T-helper 17 cell (primary cell): ENCODE measurements at places on chromosomes 1 and 21.

DNA sequence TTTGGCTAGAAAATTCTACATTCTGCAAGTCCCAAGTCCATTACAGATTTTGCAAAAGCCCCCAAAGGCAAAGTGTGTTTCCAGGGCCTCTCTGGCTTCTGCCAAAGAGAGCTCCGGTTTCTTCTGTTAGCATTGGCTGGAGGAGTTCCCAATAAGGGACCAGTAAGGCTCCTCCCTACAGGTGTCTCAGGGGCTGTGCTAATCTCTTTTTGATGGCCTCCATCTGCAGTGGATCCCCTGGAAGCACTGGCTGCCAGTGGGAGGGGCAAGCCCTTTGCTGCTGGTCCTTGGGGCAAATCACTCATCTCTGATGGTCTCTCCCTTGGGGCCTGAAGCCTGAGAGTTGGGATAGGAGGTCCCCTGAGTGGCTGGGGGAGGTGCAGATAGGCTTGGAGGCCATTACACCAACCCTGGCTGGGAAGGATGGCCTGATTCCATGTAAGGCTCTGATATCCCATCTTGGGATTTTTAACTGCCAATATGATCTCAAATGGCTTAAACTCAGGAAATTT is 89.1 kb upstream of the USP24 start:
- no peak overlapping the region for H3K27ac ChIP-seq
- peaks cover 2% of the 10 kb centered on the region for H3K36me3 ChIP-seq
- peaks cover 22% of the 10 kb centered on the region for H3K27me3 ChIP-seq
- H3K4me3 ChIP-seq, result no peak overlapping the region
- no peak for DNase-seq

GRCh38 chr1:196598942-196599748 is 9.1 kb downstream of the KCNT2 start:
- H3K27ac ChIP-seq, result no peak overlapping the region
- DNase-seq, result no peak
- no peak overlapping the region for H3K4me3 ChIP-seq
- peaks cover 11% of the 10 kb centered on the region for H3K27me3 ChIP-seq

DNA sequence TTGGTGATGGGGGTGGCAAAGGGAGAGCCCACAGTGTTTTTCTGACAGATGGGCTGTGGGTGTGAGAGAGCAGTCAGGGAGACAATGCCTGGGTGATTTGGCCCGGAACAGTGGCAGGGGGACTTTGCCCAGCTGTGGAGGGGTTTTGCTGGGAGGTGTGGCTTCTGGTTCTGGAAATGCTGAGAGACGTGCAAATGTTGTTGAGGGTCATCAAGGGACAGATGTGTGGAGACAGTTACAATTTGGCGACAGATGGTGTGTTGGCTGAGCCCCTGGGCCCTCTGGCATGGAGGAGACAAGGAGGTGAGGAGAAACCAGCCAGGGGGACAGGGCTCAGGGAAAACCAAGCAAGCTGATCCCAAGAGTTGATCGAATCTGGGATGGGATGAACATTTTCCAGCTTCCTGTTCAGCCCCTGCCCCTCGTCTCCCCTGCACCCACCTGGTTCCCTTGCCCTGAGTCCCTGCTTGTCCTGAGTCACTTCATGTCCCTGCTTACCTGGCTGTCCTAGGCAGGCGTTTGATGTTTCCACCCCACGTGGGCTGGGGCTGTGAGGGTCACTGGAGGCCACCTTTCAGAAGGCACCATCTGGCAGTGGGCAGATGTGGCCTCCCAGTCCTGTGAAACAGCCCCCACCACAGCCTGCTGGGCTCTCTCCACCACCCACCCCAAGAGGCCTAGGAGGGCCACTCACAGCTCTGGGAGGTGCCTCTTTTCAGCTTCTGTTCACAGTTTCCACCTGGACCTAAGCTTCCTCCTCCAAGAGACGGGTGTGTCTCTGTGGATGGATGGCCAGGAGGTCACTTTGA is 15.8 kb upstream of the ZNF678 start:
- no peaks in the 10 kb centered on the region for H3K36me3 ChIP-seq
- no peaks in the 10 kb centered on the region for H3K27me3 ChIP-seq
- H3K4me3 ChIP-seq, result no peak overlapping the region
- peaks cover 4% of the 10 kb centered on the region for H3K4me1 ChIP-seq

- no peak for DNase-seq
- no peak overlapping the region for H3K27ac ChIP-seq
- H3K27me3 ChIP-seq, result no peaks in the 10 kb centered on the region
These were observed 7.5 kb downstream of the CTPS1 start for GRCh38 chr1:40986956-40987355.

- H3K4me1 ChIP-seq, result no peaks in the 10 kb centered on the region
- DNase-seq, result no peak
- no peak overlapping the region for H3K27ac ChIP-seq
- peaks cover 15% of the 10 kb centered on the region for H3K27me3 ChIP-seq
- H3K36me3 ChIP-seq, result no peaks in the 10 kb centered on the region
- H3K4me3 ChIP-seq, result no peak overlapping the region
These were observed 209.2 kb downstream of the ZNF326 start for GRCh38 chr1:90204023-90204590.

GRCh38 chr1:47875831-47876586 is 121.2 kb downstream of the TRABD2B start:
- H3K27me3 ChIP-seq, result peaks cover 23% of the 10 kb centered on the region
- peaks cover 3% of the 10 kb centered on the region for H3K4me1 ChIP-seq
- H3K4me3 ChIP-seq, result no peak overlapping the region
- peaks cover 2% of the 10 kb centered on the region for H3K36me3 ChIP-seq
- no peak overlapping the region for H3K27ac ChIP-seq
- DNase-seq, result no peak

GRCh38 chr1:181562395-181562794 is 79.1 kb downstream of the CACNA1E start:
- no peak overlapping the region for H3K4me3 ChIP-seq
- no peaks in the 10 kb centered on the region for H3K4me1 ChIP-seq
- no peak overlapping the region for H3K27ac ChIP-seq
- DNase-seq, result no peak

GRCh38 chr1:34143975-34144374 is 21.1 kb downstream of the CSMD2 start:
- no peak for DNase-seq
- H3K36me3 ChIP-seq, result no peaks in the 10 kb centered on the region
- no peaks in the 10 kb centered on the region for H3K4me1 ChIP-seq

DNA sequence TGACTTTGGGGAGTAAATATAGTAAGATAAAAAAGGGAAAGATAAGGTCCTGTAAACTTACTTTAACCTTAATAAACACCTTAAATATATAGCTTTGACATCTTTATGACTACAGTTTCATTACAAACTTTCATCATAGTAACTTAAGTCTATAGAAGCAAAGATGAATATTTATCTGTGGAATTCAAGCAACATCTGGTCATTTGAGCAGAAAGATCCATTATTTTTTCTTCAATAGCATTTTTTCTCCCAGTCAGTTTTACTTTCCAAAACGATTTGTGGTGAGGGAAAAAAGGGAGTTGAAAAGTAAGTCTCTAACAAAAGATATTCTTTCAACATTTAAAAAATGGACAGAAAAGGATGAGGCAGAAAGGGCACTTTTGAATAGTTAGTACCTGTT is 69.0 kb downstream of the HMCN1 start:
- no peaks in the 10 kb centered on the region for H3K36me3 ChIP-seq
- H3K27me3 ChIP-seq, result peaks cover 6% of the 10 kb centered on the region
- H3K27ac ChIP-seq, result no peak overlapping the region
- no peak overlapping the region for H3K4me3 ChIP-seq
- H3K4me1 ChIP-seq, result no peaks in the 10 kb centered on the region

DNA sequence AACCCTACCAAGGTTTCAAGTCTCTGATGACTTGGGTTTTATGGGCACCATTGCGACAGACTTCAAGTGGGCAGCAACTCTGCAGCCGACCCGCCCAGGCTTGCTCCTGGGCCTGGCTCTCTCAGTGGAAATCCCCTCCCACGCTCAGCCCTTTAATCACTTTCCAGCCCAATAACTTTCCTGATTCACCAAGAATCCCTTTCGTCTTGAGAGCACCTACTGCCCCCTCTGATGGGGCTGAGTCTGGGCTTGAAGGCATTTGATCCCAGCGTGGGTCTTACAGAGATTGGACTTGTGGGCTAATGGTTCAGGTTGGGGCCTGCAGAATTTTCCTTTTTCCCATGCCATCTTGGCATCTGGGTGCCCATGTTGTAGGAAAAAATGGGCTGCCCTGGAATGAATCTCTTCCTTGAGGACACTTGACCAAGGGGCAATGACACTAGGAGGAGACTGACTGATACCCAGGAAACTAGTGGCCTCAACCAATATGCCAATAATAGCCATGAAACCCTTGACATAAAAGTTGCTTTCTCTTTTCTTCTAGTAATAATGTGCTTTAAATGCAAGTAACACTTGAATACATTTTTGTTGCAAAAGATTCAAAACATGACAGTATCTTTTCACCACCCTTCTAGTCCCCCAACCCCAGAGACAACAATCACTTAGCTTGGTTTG is 7.8 kb upstream of the PHLDA3 start:
- no peak for DNase-seq
- no peak overlapping the region for H3K27ac ChIP-seq
- peaks cover 10% of the 10 kb centered on the region for H3K4me1 ChIP-seq
- H3K27me3 ChIP-seq, result peaks cover 33% of the 10 kb centered on the region

DNA sequence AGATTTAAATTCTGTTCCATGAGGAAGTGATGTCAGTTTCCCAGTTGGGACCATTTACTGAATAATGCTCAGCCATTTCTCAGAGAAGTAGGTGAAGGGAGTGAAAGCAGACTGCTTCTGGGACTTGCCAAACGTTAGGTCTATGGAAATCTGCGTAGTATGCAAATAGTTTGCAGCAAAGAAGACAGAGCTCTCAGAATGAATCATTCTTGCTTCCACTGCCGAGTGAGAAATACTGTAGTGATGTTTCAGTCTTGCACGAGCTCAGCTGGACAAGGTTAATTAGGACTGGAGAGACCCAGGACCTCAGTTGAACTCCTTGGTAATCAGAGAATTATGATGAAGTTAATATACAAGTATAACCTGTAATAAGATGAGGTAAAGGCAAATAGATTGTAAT is 317.7 kb upstream of the DAB1 start:
- H3K27me3 ChIP-seq, result peaks cover 12% of the 10 kb centered on the region
- DNase-seq, result no peak
- no peaks in the 10 kb centered on the region for H3K36me3 ChIP-seq
- H3K4me1 ChIP-seq, result no peaks in the 10 kb centered on the region

DNA sequence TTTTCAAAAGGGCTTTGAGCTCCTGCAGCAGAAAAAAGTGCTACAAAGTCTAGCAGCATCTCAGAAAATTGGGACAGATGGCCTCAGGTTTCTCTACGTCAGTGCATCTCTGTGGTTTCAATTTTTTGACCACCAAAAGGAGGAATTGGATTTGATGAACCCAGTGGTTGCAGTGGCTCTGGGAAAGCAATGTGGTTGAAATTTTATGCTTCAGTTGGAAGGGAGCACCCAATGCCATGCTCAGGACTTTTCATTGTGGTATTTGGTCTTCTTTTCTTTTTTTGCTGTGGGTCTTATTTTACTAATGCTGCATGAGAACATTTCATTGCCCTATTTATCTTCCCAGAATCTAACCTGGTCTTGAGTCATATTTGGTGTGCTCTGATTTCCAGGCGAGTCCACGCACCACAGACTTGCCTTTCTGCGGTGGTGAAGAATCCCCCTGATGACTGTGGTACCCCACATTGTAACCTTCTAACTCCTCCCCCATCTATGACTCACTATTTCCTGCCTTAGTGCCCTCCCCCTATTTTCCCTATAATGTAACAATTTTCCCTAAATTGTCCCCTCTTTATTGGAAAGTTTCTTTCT is 56.7 kb downstream of the S1PR1 start:
- no peaks in the 10 kb centered on the region for H3K36me3 ChIP-seq
- peak overlapping the region; percentile 67 for H3K27ac ChIP-seq
- H3K4me3 ChIP-seq, result peak overlapping the region; percentile 5
- H3K4me1 ChIP-seq, result peaks cover 53% of the 10 kb centered on the region
- no peaks in the 10 kb centered on the region for H3K27me3 ChIP-seq

DNA sequence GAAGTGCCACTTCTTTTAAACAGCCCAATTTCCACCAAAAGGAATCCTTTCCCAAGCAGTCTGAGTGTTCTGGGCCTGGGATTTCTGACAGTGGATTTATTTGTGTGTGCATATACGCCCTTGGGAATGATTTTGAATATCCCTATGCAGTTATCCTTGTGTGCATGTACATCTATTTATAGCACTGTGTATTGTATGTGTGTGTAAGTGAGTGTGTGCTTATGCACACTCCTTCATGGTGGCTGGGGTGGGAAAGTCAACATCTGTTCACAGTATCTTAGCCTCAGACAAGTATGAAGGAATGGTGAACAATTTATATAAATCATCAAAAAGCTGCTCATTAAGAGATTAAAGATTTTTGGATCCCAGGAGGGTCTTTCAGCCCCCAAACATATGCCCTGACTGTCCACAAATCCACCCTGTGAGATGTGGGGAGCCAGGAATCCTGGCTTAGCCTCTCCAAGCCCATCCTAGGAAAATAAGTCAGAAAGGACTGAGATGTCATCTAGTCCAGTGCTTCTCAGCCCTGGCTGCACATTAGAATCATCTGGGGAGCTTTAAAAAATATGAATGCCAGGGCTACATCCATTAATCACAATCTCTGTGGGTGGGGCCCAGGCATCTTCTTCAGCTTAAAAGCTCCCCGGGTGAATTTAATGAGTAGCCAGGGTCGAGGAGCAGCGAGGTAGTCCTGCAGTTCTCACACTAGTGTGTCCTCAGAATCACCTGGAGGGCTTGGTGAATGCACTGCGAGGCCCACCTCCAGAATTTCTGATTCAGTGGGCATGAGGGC is 101.4 kb downstream of the PLXNA2 start:
- no peak overlapping the region for H3K4me3 ChIP-seq
- no peak for DNase-seq
- no peak overlapping the region for H3K27ac ChIP-seq
- H3K4me1 ChIP-seq, result no peaks in the 10 kb centered on the region
- no peaks in the 10 kb centered on the region for H3K36me3 ChIP-seq
